ENCODE measurements at places on chromosomes 11 and 22.
A peak's percentile ranks its signal among the peaks of the same experiment; 100 is the strongest.

DNA sequence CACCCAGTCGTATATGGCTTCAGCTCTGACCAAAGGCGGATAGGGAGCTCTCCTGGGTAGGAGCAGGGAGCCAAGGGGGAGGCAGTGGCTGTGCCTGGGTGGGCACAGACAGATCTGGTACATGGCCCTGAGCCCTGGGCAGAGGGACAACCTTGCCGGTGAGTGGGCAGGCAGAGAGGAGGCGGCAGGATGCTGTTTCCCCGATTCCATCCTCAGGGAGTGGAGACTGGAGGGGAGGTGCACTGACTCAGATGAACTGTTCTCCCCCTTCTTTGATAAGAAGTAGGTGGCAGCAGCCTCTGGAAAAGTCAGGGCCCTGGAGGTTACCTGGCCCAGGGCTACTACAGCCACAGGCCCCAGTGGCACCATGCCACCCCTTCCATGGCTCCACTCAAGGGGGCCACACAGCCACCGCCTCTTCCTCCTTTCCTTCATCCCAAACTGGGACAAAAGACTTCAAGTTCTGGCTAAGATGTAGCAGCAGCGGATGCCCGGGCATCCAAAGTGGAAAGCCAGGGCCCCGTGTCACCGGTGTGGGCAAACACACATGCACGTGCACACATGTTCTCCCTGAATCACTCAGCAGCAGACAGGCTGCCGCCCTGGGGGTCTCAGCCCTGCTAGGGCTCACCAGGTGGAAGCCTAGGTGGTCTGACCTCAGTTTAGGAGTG, 13.4 kb downstream of the CXCR5 start:
- no peak for DNase-seq

DNA sequence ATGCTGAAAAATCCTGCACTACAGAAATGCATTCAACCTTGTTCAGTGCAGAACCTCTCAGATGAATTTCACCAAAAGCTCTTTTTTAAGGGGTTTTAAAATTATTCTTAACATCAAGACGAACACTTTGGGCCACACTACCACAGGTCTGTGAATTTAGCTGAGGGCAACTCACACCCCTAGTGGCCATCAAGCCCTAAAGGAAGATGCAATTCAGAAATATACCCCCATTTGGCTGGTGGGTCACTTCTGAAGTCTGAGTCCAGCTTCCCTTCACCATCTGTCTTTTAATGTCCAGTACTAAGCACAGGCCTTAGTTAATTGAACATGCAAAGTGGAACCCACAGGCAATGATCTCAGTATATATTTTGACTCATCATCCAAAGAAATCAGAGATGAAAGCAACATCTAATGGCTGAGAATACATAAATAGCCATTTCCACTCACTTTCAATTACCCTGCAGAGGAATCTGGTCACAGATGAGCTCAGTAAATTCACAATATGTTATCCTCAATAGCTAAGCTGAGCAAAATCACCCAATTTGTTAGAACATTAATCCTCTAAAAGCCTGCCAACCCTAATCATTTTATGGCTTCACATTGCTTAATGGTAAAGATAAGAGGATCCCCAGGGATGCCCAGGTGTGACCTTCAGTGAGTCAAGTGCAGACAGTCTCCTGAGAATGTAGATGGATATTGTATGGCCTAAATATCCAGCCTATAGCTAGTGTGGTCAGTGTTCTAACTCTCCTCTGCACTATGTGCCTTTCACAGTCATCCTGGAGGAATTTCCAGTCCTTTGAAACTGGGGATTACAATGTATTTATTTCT, 50.3 kb downstream of the FAM76B start:
- DNase-seq, result no peak

DNA sequence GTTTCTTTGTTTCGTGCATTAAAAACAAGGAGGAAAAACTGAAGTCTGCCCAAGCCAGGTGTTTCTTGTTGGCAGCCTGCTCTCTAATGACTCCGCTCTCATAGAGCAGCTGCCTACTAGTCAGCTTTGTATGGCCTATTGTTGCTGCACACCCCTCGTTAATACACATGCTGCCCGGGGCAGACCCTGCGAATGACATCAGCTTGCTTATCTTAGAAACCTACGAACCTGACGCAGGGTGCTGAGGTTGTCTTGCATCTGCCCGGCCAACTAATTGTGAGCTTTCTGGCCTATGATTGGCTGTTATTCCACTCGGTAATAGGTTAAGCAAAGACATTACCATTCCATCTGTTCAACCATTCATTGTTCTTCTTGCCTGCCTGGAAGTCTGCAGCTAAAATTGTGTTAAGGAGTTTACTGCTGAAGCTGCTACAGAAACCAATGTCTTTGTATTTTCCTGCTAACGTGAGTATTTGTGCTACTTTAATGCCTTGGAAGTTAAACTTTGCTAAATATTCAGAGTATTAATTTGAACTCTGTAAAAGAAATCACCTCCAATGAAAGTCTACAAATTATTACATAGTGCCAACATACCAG, 37.5 kb downstream of the ZC3H12C start:
- DNase-seq, result no peak

DNA sequence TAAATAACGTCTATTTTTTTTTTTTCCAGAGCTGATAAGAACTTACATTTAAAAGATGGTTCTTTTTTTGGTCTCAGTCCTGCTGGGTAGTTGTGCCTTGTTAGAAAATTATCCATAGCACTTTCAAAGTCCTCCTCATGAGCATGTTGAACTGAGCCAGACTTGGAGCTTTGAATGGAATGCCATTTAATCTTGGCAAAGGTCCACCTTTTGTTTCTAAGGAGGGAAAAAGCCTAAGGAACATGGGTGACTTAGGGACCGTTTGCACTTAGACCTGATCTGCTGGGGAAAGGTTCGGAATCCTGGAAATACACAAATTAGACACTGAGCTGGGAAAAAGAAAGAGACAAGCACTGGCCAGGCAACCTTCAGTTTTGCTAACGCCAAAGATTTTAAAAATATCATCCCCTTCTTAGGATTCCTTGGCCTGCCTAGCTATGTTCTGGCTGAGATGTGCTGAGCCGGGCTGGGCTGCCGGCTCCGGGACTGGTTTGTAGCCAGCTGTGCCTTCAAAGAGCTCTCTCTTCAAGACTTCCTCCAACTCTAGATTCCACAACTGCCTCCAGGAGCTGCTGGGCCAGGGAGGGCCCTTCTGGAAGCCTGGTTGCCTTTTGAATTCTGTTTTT, 67.4 kb downstream of the ENDOD1 start:
- DNase-seq, result no peak

GRCh38 chr22:45452565-45453379, 39.3 kb downstream of the RIBC2 start:
- no peak for DNase-seq

GRCh38 chr11:90629229-90629806, 406.5 kb upstream of the CHORDC1 start:
- no peak for DNase-seq

DNA sequence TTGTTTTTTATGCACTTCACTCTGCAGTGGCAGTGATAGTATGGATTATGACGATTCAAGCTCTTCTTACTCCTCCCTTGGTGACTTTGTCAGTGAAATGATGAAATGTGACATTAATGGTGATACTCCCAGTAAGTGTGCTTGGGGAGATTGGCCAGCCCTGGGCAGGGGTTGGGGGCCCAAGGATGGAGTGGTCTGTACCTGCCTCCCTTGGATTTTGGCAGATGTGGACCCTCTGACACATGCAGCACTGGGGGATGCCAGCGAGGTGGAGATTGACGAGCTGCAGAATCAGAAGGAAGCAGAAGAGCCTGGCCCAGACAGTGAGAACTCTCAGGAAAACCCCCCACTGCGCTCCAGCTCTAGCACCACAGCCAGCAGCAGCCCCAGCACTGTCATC, 14.2 kb downstream of the MADD start:
- DNase-seq, result no peak

- DNase-seq, result peak; percentile 71
These were observed 65.8 kb upstream of the MS4A8 start for GRCh38 chr11:60633645-60634044.

DNA sequence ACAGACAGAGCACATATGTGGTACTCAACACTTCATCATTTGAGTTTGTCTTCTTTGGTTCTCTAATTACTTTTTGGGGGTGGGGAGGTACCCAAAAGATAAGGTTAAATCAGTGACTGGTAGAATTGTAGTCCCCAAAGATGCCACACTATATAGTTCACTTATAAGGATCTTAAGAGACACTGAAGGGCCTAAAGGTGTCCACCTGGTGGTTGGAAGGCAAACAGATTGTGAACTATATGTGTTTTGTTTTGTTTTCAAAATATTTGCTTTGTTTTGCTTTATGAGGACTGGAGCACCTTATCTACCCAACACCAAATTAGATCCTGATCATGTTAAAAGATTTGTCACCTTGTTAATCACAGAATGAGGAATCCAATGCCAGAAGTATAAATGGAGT, 136.1 kb downstream of the DCDC1 start:
- no peak for DNase-seq

DNA sequence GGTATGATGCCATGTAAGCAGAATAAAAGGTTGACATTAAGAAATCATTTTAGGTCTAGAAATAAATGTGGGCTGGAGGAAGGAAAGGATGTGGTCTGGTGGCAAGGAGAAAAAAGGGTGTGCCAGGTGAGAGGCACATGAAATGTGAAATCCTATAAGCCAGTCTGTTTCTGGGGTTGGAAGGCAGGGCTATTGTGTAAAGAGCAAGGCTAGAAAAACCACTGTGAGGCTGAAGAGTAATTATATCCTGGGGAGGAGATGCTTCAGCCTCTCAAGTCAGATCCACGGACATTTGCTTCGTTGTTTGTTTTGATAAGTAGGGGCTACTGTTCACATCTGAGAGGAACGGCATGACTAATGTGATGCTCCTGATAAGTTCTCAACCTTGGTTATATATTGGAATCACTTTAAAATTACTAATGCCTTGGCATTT, 77.5 kb upstream of the CTSC start:
- DNase-seq, result no peak

DNA sequence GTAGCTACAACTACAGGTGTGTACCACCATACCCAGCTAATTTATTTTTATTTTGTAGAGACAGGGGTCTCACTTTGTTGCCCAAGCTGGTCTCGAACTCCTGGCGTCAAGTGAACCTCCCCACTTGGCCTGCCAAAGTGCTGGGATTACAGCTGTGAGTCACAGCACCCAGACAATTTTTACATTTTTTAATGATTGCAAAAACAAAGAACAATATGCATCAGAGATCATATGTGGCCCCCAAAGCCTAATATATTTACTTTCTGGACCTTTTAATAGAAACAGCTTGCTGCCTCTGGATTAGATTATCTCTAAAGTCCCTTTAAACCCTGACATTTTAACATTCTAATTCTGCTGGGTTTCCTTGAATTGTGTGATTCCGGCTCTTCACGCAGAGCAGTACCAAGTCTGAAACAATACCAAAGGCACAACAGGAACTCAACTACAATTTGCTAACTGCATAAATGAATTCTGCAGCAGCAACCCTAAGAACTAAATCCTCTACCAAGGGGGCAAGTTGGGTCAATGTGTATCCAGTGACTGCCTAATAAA, 25.0 kb downstream of the RAB30 start:
- no peak for DNase-seq

- DNase-seq, result no peak
These were observed 33.5 kb downstream of the CLMP start for GRCh38 chr11:123161376-123162030.

- no peak for DNase-seq
These were observed 140.8 kb downstream of the CADM1 start for GRCh38 chr11:115363426-115363825.

DNA sequence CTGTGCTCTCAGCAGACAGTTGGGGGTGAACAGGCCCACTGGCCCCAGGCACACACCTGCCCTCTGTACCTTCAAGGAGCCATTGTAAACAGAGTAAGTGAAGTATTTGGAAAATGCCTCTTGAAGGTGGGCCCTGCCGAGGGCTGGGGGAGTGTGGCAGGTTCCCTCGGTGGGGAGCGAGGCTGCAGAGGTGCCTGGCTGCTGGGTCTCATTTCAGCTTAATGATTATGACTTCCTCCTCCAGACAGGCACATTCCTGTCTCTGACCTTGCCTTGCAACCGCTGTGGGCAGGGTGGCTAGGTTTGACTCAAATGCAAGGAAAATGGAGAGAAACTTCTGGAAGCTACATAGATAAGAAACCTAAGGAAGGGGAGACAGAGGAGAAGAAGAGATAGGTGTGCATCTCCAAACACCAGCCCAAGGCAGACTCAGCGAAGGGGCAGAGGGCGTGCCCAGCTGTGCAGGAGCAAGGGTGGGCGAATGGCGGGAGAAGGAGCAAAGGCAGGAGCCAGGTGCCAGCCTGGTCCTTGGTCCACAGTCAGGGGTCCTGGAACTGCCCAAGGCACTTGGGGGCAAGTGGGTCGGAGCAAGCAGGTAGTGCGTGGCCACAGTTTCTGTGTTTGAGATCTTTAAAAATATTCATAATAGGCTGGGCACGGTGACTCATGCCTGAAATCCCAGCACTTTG, 14.0 kb downstream of the GRAMD4 start:
- no peak for DNase-seq

All from stimulated activated naive B cell treated with anti-CD40 and anti-IgM and Interleukin-4, amounts not matched to agents 10 μg/mL and 1 μg/mL and 100 μg/mL, for 72 hours (primary cell).